ENCODE measurements at places on chromosomes 3 and 15.

DNA sequence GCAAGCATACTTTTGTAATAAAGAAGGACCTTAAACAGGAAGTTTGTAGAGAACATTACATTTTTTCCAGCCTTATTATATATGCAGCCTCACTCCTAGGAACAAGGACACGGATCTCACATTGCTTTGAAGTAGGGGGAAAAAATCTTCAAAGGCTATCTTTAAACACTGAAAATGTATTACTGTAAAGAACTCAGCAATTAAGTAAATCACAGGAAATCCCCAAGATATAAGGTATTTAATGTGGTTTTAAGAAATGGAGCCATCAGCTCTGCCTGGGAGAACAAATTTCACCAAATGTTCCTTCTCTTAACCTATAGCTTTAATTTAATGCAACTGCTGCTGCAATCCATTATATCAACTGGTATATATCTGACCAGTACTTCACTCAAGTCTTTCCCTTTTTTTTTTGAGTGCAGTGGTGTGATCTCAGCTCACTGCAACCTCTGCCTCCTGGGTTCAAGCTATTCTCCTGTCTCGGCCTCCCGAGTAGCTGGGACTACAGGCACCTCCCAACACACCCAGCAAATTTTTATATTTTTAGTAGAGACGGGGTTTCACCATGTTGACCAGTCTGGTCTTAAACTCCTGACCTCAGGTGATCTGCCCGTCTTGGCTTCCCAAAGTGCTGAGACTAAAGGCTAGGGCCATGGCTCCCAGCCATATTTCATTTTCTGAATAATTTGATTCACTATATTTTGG, 2.8 kb downstream of the BTLA start:
- no peak for DNase-seq

DNA sequence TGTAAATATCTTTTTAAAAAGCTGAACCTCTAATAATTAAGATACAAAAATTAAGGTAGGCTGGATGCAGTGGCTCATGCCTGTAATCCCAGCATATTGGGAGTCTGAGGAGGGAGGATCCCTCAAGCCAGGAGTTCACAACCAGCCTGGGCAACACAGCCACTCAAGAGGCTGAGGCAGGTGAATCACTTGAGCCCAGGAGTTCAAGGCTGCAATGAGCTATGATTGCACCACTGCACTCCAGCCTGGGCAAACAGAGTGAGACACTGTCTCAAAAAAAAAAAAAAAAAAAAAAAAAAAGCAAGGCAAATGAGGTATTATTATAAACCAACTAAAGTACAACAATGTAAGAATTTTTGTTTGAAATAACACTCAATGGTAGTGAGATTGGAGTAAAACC, 47.6 kb downstream of the EFHB start:
- no peak for DNase-seq

- DNase-seq = no peak
Measured at GRCh38 chr3:69786854-69787253, 47.6 kb downstream of the MITF start.

DNA sequence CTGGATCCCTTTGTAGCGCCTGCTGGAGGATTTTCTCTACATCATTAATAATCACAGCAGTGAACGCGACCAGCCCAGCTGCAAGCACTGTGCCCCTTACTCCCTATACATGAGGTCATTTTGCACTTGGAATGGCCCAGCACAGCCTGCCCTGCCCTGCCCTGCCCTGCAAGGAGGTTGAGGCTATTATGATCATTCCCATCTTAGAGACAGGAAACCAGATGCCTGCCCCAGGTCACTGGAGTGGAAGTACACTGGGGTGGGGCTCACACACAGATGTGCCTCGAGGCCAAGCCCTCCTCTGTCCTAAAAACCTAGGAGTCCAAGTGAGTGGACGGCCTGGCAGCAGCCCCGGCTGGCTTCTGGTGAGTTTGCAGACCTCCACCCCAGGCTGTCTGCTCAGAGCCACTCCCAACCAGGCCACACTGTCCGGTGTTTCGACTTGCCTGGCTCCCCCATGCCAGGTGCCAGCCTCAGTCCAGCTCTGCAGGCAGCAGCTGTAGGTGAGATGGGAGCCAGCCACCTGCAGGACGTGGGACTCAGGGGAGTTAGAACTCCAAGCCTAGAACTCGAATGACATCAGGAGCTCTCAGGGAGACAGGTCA, 30.4 kb upstream of the SEC61A1 start:
- DNase-seq = no peak

DNA sequence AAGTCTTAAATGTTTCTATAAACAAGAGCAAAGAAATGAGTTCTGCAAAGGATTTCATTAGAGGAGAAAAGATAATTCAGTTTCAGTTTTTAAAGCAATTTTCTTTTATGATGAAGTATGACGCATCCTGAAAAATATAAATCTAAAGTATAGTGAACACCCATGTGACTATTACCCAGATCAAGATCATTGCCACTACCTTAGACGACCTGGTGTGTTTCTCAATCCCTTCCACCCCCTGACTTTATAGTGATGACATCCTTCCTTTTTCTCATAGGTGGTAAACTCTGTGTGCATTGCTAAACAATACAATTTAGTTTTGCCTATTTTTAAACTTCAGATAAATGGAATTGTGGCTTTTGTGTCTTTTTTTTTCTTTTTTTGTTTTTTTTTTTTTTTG, 8.4 kb downstream of the STT3B start:
- DNase-seq = no peak

DNA sequence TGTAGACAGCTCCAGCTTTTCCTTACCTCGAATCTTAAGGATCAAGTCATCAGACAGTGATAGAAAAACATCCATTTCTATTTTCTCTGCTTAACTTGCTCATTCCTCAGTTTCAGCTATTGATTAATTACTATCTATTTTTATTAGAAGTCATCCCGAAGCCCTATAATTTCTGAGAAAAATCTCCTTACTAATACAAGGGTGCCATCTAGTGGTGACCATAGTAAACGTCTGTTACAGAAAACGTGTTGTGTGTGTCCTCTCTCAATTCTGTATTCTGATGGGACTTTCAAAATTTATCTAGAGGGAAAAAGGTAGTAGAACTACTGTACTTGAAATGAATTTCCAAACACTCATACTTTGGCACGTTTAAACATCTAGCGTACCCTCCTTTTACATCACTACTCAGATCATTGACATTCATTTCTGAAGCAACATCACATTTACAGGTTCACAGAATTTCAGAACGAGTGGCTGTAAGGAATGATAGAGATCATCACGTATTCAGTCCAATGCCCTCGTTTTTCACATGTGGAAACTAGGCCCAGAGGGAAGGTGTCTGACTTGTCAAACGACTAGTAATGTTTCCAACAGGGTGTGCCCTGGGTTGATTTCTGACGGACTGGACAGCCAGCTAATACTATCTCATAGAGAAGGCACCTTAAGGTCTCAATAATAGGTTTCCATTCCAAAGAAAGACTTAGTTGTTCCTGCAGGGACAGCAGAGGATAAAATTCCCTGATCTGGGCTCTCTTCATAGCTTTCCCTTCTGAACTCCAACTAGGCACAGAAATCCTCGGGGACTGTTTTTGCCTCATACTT, 25.6 kb downstream of the HACD2 start:
- peak; percentile 22 for DNase-seq

DNA sequence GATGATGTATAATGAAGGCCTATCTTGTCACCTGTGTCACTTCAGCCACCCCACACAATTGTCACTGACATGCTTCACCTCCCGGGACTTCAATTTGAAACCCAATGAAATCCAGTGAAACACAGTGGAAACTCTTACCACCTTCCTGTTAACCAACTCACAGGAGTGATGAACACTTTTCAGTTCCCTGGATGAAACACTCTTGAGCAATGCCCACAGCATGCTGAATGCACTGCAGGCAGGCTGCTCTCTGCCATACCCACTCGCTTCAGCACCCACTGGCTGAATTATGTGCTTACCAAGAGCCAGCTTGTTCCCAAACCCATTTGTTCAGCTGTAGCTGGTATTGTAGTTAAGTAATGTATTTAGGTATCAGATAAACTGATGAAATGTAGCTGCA, 47.0 kb downstream of the MAP2K1 start:
- DNase-seq = no peak

DNA sequence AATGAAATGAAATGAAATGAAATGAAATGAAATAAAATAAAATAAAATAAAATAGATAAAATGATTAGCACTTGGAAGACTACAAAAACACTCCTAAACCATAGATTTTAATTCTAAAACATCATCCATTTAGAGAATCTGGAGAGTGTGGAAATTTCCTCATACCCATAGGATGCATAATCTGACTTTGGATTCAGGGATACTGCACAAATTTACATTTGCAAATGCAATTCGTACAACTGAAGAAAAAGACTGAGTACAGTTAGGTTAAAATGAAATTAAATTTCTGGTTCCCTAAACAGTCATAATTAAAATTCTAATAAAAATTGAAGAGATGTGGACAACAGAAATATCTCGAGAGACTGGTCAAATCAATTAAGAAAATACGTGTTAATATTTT, 122.9 kb downstream of the TMCC1 start:
- DNase-seq = no peak

DNA sequence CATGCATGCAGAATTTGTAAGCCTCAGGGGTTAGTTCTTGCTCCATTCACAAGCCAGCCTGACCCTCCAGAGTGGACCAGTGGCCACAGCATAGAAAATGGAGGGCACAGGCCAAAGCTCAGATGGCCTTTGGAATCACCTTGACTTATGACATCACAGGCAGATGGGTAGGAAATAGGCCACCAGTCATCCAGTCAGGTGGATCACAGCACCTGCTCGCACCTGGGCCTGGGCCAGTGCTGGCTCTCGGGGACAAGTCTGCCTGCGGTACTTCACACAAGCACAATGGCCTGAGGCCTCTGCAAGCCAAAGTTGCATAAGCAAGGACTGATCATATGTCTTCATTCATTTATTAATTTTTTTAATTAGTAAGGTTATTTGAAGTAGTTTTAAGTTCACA, 39.3 kb downstream of the PPCDC start:
- DNase-seq = no peak

- DNase-seq = no peak
Measured at GRCh38 chr3:37501571-37502313, 327.4 kb upstream of the LRRFIP2 start.

GRCh38 chr3:58585005-58585786, 8.0 kb upstream of the FAM107A start:
- DNase-seq = peak; percentile 100

- no peak for DNase-seq
Measured at GRCh38 chr3:99720985-99721632, 82.7 kb downstream of the COL8A1 start.

DNA sequence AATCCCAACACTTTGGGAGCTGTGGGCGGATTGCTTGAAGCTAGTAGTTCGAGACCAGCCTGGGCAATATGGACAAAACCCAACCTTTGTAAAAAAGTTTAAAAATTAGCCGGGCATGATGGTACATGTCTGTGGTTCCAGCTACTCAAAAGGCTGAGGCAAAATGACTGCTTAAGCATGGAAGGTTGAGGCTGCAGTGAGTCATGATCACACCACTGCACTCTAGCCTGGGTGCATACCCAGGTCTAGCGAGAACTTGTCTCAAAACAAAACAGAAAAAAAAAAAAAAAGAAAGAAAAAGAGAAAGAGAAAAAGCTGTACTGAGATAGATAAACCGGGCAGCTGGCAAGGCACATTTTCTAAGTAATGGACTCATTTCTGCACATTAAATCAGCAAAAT, 10.6 kb downstream of the ARPP19 start:
- DNase-seq = no peak

DNA sequence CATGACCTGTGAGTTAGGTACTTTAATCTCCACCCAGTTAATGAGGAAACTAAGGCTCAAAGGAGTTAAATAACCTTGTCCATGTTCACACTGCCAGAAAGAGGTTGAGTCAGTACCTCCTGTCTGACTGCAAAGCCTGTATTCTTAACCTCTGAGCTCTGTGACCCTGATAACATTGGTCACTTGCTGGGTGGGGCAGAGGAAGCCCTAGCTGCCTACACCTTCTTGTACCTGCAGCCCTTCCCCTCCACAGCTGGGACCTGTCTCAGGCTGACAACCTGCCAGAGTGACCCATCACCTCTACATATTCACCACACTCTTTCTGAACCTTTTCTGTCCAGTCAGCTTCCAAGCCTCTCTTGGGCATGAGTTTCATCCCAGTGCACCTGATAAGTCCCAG, 106.1 kb upstream of the HES1 start:
- no peak for DNase-seq

GRCh38 chr15:98787936-98788757, 139.8 kb downstream of the IGF1R start:
- DNase-seq = no peak

DNA sequence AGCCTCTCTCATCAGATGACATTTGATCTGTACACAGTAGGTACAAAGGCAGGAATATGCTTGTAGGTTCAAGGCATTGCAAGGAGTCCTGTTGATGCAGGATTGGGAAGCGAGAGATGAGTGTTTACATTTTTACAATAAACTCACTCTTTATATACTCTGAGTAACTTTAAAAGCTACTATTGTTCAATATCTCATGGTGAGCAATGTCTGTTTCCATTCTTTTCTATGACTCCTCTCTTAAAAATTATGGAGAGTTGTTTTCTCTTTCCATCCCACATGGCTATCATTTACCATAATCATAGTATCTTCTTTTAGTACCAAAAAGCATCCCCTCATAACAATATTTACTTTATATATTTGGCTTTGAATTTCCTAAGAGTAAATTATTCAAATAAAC, 314.0 kb upstream of the CDIN1 start:
- DNase-seq = no peak

DNA sequence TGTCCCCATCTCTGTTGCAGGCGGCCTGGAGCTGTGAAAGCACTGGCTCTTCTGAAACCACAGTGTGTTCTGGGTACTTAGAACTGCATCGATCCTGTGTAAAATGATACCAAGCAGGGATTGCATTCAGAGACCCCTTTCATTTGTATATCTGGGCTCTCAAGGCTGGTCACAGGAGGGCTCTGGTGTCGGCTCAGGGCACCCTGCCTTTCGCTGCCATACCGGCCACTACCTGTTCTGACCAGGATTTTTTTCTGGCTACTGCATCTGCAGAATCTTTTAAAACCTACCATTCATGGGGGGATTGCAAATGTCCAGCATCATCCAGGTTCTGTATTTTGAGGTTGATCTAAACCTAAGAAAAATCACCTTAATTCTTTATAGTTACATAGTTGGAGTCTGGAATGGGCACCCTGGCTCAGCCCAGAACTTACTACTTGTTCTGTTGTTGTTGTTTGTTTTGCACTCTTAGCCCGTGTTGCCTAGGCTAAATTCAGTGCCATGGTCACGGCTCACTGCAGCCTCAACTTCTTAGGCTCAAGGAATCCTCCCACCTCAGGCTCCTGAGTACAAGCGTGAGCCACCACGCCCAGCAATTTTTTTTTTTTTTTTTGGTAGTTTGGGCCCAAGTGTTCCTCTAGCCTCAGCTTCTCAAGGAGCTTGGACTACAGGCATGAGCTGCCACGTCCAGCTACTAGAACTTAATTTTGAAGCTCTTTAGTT, 52.7 kb downstream of the TRIM71 start:
- no peak for DNase-seq

- DNase-seq = peak; percentile 46
Measured at GRCh38 chr3:184230603-184231528, 1.5 kb downstream of the VWA5B2 start.

DNA sequence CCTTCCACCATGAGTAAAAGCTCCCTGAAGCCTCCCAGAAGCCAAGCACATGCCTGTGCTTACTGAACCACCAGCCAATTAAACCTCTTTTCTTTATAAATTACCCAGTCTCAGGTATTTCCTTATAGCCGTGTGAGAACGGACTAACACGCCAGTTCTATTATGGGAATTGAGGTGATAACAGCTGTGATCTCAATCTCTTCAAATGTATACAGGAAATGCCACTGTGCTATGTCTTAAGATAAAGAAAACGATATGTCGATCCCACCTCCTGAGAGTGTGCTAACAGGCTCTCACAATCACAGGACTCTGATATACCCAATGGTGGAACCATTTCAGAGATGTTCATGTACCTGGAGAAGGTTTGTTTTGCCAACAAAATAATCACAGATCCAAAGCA, 26.2 kb downstream of the CHSY1 start:
- DNase-seq = no peak

All from 8988T (cell line).